Stimulated activated CD8-positive, alpha-beta memory T cell treated with anti-CD3 and anti-CD28 coated beads, Interleukin-4, amount 100 ng/mL, for 48 hours (primary cell): ENCODE measurements at places on chromosomes 1 and 21.

DNA sequence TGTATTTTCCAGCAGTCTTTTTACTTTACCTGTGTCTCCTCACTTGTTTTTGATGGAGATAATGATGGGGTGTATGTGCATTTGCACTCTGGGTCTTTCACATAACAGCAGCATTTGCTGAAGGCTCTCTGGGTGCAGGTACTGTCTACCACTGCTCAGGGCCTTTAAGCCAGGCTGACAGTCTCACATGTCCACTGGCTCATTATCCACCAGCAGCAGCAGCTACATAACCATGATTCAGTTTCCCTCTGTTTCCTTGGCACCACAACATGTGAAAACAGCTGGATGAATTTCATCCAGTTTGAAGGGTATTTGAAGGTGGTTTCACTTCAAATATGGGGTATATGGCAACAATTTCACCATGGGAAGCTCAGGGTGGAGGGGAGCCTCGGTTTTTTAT is 41.2 kb upstream of the ROR1 start:
- DNase-seq: no peak

DNA sequence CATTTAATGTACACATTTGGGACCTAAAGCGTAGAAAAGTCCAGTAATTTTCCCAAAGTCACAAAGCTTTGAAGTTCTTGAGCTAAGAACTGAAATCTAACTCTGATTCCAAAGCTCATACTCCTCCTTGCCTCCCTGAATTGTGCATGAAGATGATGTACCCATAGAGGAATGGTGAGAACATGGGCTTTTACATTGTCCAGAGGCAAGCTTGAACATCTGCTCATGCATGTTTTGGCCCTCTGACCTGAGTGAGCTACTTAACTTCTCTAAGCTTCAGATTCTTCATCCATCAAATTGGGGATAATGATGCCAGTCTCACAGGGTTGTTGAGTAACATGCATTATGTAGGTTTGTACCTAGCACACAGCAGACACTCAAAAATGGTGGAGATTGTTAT is 258.4 kb upstream of the HOOK1 start:
- DNase-seq: no peak

- DNase-seq: no peak
Observed at GRCh38 chr1:56258371-56258770, 321.0 kb downstream of the PLPP3 start.

DNA sequence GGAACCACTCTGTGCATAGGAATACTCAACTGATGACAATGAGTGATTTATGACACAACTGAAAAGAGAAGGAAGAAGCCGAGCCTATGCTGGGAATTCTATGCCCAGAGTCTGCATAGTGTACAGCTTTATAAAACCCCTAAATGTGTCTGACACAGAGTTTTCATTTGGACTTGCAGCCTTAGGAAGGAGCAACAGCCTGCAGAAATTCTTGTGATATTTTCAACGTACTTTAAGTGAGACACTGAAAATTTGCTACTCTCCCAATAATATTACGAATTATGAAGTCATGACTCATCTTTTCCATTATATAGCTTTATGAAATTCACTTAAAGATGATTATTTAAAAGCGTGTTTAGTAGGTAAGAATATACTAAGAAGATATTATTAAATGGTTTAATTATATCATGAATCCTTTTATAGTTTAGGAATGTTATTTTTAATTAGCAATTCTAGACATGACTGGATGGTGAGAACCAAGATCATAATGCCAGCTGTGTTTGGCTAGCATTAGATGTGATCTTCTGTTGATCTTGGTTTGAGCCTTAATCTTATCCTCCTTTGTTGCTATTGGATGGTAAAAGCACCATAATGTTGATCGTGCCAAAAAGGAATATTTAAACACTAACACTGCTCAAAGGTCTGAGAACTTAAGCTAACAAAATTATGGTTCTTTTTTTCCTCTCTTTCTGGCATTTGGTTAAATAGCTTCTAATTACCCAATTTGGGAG is 785.1 kb upstream of the ADGRL4 start:
- DNase-seq: no peak
